ENCODE measurements at places on chromosomes 13 and 19.

GRCh38 chr13:59447846-59448620 lies 715.7 kb downstream of the DIAPH3 start:
- no peak for DNase-seq

DNA sequence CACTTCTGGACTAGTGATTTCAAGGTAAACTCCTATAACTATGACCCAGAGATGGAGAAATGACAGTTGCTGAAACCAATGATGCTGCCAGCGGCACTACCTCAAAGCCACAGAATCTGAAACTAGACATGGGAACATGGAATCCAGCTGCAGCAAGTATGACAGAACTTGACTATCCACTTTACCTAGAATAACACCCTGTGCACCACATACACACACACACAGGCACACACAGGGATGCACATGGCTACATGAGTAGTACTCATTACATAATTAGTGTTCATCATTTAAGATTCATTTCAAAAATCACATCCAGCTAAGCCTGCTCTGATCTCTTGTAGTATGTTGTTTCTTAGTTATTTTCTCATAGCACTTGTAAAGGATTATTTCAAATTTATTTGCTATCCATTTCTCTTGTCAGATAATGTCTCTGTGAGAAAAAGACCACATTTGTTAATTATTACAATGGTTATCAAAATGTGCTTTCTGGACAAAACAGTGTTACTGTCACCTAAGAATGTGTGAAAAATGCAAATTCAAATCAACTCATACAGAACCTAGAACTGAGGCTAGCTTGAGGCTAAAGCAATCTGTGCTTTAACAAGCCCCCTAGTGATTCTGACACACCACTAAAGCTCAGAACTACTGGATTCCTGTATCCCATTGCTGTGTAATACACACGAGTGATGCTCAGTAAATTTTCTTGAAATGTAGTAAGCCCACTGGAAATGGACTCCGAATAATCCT lies 59.4 kb downstream of the WTIP start:
- no peak for DNase-seq

- no peak for DNase-seq
These were observed 24.3 kb downstream of the AMER2 start for GRCh38 chr13:25147638-25148401.

- no peak for DNase-seq
These were observed 14.4 kb downstream of the AMER2 start for GRCh38 chr13:25157681-25158080.

DNA sequence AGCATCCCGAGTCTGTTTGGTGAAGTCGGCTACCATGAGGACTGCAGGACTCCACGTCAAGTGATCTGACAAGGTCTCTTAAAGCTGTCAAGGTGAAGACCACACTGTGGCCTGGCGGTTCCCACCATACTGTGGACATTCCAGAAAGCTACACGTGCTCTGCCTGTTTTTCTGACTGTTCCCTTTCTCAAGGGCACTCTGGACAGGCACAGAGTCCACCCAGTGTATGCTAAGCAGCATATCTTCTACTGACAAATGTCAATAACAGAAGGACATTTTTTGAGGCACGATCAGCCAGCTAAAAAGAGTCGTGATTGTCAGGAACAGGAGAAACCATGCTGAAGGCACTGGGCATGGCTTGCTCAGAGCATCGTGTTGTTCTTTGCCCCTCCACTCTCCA lies 12.8 kb upstream of the WASF3 start:
- no peak for DNase-seq

DNA sequence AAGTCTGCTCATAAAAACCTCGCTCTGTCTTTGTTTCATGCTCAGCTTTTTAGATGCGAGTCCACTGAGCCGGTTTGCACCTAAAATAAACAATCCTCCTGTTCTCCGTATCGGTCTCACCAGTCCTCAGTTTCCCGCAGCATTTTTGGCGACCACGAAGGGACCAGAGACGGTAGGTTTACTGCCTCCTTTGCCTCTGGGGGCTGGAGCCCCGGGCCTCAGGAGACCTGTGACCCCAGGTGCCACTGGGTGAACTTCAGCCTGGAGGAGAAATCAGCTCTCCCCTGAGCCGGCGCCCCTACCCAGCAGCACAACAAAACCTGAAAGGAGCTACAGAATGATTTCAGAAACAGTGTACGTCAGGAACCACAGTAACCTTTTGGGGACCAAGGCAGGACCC lies 8.1 kb downstream of the SIGLEC11 start:
- no peak for DNase-seq

- DNase-seq = no peak
These were observed 5.9 kb upstream of the ARL11 start for GRCh38 chr13:49622174-49622946.

DNA sequence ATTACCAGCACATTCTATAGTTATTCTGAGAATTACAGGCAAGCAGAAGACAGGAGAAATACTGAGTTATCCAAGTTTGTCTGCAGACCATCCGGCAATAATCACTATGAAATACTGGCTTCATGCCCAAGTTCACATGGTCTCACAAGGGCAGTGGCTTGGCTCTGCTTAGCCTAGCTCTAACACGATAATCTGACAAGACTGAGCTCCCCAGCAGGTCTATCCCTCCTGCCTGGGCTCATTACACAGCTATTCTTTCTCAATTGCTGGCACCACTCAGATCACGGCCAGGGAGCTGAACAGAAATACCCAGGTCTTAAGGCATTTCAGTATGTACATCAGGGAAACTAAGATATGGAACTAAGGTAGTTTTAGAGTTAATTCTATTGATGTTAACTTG lies 361.6 kb upstream of the PCDH20 start:
- DNase-seq = no peak
